ENCODE measurements at places on chromosomes 3 and 15.
A peak's percentile ranks its signal among the peaks of the same experiment; 100 is the strongest.

- DNase-seq: no peak
Measured at GRCh38 chr15:77282333-77282732, 137.6 kb downstream of the PEAK1 start.

DNA sequence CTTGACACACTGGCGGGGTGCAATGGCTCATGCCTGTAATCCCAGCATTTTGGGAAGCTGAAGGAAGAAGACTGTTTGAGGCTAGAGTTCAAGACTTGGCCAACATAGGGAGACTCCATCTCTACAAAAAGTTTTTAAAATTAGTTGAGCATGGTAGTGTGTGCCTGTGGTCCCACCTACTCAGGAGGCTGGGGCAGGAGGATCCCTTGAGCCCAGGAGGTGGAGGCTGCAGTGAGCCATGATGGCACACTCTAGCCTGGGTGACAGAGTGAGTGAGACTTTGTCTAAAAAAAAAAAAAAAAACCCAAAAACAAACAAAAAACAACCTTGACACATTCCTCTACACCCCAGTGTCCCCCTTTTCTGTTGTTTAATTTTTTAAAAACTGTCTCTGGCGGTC is 4.0 kb upstream of the ITPKA start:
- no peak for DNase-seq

DNA sequence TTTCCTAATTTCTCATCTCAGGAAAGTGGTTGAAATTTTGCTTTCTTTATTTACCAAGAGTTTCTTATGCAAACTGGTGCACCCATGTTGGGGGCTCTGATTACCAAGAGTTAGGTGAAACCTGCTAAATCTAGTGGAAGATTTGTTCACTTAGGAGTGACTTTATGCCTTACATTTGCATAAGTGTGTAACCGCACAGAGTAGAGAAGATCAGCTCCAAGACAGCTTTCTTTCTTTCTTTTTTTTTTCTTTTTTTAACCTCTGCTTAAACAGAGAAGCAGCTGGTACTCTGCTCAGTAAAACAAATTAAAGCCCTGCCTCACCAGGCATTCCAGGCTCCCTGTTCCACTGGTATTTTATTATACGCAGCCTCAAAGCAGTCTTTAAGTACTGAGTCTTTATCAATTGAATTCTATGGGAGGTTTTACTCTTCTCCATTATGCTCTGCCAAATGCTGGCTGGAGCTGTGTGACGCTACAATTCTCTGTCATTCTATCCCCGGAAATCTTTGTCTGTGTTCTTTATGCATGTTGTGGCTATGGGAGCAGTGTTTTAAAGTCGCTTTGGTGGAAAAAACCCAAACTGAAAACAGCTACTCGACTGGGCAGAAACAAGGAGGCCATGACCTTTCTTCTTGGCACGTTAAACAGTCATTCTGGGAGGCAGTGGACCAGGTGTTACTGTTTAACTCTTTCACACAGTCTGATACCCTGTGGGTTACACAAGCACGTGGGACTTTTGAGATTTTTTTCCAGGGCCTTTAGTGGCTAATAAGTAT is 55.2 kb upstream of the GBE1 start:
- no peak for DNase-seq

DNA sequence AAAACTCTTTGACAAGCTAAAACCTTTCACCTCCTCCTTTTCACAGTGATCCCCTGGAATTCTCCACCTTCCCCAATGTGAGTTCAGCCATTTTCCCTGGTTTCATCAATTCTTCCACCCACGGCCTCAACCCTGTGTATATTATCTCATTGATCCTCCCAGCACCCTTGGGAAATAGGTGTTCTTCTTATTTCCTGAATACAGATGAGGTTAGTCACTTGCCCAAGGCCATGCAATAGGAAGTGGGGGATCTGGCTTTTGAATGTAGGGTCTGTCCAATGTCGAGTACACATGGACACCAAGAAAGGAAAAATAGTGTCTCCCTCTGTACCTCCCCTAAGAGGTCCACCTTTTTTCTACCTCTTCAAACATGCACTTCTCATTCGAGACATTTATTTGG is 262.8 kb upstream of the ST8SIA2 start:
- DNase-seq: no peak

DNA sequence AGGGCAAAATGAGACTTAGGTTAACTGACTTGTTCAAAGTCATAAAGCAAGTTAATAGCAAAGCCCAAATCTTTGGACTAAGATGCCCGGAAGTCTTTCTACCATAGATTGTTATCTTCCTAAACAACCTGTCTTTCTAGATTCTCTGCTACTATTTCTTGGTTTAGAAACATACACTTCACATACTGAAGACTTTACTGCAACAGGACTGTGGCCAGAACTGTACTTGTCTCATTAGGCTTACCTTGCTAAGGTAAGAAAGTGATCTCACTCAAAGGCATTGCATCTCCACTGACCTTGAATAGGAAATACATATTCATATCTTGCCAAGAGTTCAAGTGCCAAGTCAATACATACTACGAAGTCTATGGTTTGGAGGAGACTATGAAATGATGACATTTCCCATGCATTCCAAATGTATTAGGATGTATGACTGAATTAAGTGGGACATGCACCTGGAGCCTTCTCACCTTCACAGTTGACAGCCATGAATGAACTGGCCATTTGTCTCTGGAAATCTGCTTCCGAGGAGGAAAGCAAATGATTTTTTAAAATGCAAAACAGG is 5.0 kb downstream of the ZDHHC3 start:
- DNase-seq: no peak

DNA sequence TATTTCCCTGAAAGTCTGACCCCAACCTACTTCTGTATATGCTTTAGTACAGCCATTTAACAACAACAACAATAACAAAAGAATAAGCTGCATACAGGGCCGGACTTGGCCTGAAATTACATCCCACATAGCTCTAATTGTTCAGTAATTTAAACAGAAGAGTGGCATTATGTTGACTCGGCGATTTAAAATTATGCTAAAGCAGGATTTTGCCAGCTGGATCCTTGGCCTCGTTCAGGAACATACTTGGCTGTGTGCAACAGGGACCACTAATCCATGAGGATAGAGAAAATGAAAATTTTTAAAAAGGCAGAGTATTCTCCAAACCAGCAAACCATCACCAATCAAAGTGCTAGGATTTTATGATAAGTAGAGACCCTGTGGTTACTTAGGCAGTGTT is 433.1 kb upstream of the RBMS3 start:
- no peak for DNase-seq

GRCh38 chr3:120098710-120099109 is 4.5 kb upstream of the GSK3B start:
- no peak for DNase-seq

DNA sequence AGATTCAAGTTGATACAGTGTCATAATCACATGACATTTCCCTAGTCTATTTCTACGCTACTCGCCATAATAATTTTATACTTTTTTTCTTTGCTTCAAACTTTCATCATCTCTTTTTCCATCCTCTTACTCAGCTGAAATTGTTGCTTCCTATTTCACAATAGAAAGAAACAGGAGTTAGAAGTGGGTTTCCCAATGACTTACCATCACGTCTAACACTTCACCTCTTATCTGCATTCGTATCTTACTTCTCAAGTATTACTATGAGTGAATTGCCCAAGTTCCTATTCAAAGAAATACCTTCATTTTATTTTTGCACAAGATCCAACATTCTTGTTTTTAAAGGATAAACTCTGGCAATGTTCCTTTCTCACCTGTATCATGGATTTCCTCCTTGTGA is 1539.9 kb downstream of the SI start:
- no peak for DNase-seq

GRCh38 chr3:53161820-53162671 is 1.0 kb downstream of the PRKCD start:
- DNase-seq: no peak

DNA sequence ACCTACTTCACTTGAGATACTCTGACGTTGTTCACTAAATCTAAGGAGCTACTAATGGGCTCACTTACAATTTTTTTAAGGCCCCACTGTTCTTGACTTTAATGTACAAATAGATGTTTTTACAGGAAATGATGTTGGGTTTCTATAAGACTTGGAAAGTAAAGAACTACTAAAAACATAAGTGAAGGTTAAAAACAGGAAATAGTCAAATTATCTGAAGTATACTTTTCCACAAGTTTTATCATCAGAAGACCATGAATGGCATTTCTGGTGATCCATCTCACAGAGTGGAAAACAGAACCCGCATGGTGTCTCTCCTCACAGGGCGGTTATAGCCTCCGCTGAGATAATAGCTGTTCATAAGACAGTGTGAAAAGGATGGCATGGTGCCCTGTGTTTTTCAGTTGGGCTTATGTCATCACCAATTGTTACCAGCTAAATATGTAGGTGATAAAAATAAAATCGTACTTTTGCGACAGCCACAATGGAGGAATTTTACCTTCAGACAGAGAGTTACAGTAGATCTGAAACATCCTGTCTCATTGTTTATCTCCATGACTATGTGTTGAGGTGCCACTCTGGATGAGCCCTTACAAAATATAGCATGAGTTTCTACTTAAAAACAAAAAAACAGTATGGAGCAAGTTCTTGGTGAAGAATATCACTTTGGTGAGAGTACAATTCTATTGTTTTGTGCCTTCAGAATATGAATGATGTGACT is 462.4 kb downstream of the RAP2B start:
- no peak for DNase-seq

DNA sequence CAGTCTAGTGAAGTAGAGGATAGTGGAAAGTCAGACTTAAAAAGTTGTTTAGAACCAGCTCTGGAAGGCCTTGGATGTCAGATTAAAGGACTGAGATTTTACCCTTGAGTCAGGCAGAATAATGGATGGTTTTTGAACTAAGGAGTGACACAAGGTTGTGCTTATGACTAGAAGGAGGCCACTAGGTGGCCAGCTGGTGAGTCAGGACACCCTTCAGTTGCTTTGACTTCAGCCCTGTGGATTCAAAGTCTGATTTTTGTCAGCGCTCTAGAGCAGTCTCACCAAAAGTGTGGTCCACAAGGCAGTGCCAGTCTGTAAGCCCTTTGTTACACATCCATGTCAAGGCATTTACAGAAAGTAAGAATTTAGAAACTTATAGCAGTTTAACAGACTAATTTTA is 3.8 kb upstream of the GABPB1 start:
- peak; percentile 3 for DNase-seq

- DNase-seq: no peak
Measured at GRCh38 chr15:81780966-81781365, 264.9 kb downstream of the MEX3B start.

DNA sequence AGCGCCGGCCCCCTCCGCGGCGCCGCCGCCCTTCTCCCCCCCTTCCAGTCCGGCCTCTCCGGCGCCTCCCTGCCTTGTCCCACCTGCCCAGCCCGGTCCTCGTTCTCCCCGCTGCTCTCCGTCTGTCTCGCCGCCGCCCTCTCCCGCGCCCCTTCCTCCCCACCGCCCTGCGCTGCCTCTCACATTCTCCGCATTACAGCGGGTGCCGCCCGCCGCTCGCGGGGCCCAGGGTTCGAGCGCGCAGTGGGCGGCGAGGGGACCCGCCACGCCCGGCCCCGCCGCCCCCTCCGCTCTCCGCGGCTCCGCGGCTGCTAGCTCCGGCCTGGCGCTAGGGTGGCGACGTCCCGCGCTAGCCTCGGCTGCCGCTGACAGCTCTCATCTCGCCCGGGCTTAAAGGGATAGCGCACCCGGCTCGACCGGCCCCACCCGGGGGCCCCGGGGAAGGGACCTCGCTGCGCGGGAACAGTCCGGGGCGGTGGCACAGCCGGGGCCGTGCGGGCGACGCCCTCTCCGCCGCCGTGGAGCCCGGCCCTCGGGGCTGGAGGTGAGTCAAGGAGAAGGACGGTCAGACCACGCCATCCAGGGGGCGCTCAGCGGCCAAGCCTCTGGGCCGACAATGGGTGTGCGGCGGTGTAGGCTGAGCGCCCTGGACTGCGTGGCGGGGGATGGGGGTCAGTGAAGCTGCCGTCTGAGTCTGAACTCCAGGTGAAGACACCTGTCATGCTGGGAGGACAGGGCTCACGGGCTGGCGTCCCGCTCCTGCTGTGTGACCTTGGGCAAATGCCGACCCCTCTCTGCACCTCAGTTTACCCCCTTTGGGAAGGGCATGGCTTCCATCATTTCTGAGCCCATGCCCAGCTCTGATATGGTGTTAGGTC is 187.4 kb upstream of the LINGO1 start:
- DNase-seq: peak; percentile 50
